Ascending aorta (tissue), 2 donors: ENCODE measurements at places on chromosomes 3 and 15. TPM values are rescaled to one million over a fixed set of nuclear protein-coding genes. Genes with fewer than 3 reads are reported as not detected.

DNA sequence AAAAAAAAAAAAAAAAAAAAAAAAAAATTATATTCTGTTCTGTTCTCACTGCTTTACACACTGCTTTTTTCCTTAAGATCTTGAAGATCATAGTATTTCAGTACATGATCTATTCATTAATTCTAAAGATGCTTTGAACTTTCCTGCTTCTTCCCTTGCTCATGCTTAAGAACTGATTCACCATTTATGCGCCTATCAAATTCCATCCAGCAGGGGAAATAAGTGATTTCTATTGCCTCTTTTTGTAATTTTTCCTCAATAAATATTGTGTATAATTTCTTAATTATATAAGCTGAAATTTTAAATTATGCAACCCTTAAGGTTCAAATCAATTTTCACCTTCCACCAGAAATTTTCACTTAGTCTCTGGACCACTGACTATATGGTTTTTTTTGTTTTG lies 10.6 kb downstream of the DENND6A start:
- H3K4me3 ChIP-seq = no peak overlapping the region
- H3K4me1 ChIP-seq = no peaks in the 10 kb centered on the region
- DNase-seq = no peak
- peaks cover 15% of the 10 kb centered on the region for H3K36me3 ChIP-seq
- no peak overlapping the region for H3K27ac ChIP-seq

- H3K27me3 ChIP-seq = no peaks in the 10 kb centered on the region
- no peaks in the 10 kb centered on the region for H3K4me1 ChIP-seq
- H3K36me3 ChIP-seq = no peaks in the 10 kb centered on the region
- no peak overlapping the region for H3K4me3 ChIP-seq
- DNase-seq = no peak
- H3K27ac ChIP-seq = no peak overlapping the region
Observed at GRCh38 chr3:168117059-168117458, 21.3 kb upstream of the GOLIM4 start.

DNA sequence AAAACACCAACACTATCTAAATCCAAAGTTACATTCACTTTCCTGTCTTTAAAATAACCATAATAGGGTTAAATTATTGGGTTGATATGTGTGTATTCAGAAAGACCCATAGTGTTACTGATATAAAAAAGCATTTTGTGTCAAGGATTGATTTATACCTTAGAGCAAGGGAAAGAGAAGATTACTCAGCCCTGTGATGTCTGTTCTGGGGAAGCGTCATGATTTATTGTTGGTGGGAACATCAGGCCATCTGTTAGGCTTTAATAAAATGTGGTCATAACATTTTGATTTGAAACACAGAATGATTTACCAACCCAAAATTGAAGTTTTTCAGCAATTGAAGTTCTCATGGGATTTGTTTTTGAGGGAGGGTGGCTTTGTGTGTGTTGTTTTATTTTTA lies 33.2 kb downstream of the SIDT1 start:
- no peaks in the 10 kb centered on the region for H3K4me1 ChIP-seq
- DNase-seq = no peak
- no peaks in the 10 kb centered on the region for H3K36me3 ChIP-seq
- no peak overlapping the region for H3K4me3 ChIP-seq
- no peaks in the 10 kb centered on the region for H3K27me3 ChIP-seq

- H3K4me3 ChIP-seq = no peak overlapping the region
- no peak overlapping the region for H3K27ac ChIP-seq
- no peaks in the 10 kb centered on the region for H3K27me3 ChIP-seq
- H3K36me3 ChIP-seq = no peaks in the 10 kb centered on the region
Observed at GRCh38 chr3:140276703-140277102, 341.7 kb downstream of the CLSTN2 start.

GRCh38 chr3:158768361-158768787 lies 33.5 kb upstream of the MFSD1 start:
- H3K36me3 ChIP-seq = no peaks in the 10 kb centered on the region
- H3K4me1 ChIP-seq = no peaks in the 10 kb centered on the region
- H3K27ac ChIP-seq = no peak overlapping the region
- no peak overlapping the region for H3K4me3 ChIP-seq
- no peak for DNase-seq

DNA sequence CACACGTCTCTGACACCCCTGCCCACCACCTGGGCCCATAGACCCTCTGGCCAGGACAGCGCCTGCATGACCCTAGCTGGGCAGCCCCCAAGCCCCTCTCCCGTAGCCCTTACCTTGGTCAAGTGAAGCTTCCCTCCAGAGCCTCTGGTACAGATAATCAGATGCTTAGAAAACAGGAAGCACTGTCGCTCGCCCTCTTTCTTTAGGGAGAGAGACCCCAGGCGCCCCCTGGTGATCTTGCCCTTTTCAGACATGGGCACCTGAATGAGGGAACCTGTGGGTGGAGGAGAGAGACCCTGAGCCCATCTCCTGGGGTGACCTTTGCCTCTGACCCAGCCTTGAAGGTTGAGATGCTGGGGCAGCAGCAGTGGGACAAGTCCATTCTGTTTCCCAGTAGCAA lies 65.4 kb downstream of the RASGRF1 start:
- DNase-seq = no peak

GRCh38 chr3:46684891-46685290 lies 8.6 kb downstream of the ALS2CL start:
- peaks cover 53% of the 10 kb centered on the region for H3K36me3 ChIP-seq
- DNase-seq = no peak
- H3K27me3 ChIP-seq = no peaks in the 10 kb centered on the region
- H3K4me3 ChIP-seq = no peak overlapping the region
- H3K27ac ChIP-seq = no peak overlapping the region
- no peaks in the 10 kb centered on the region for H3K4me1 ChIP-seq

GRCh38 chr3:150681057-150681456 lies 22.7 kb downstream of the ERICH6 start:
- H3K4me3 ChIP-seq = no peak overlapping the region
- no peaks in the 10 kb centered on the region for H3K36me3 ChIP-seq
- no peak for DNase-seq
- H3K4me1 ChIP-seq = no peaks in the 10 kb centered on the region
- no peak overlapping the region for H3K27ac ChIP-seq
- no peaks in the 10 kb centered on the region for H3K27me3 ChIP-seq

GRCh38 chr3:50567011-50567385 lies 549 bp downstream of the C3orf18 start:
- no peaks in the 10 kb centered on the region for H3K27me3 ChIP-seq
- H3K36me3 ChIP-seq = no peaks in the 10 kb centered on the region
- peak overlapping the region; percentile 75 for H3K27ac ChIP-seq
- DNase-seq = no peak
- H3K4me3 ChIP-seq = peak overlapping the region; percentile 76

SLC24A5 gene
- not detected for total RNA-seq

CEP70 gene
- total RNA-seq = 7.6 TPM

CLDN16 gene
- not detected for total RNA-seq
